ENCODE measurements at places on chromosomes 12 and 14.

GRCh38 chr12:53268630-53269562 is 797 bp downstream of the ESPL1 start:
- no peak for DNase-seq

DNA sequence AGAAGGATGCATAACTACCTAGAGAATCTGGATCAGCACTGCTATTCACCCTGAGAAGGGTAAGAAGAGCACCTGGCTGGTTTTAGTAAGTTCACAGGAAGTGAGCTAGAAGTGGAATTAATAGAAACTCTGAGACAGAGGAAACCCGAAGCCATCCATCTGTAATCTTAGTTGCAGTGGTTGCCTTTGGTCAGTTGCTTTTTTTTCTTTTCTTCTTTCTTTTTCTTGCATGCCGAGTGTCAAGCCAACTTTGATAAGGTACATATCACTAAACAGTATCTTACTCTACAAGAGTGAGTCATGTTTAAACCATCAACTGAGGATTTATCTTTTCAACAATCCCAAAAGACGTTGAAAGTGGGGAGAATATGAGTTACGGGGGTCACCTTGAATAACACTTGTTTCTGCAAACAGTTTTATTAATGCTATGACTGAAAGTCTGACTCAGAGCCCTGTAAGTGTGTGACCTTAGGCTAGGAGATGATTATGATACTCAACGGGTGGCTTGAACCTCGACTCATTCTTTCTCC is 26.7 kb downstream of the C12orf75 start:
- no peak for DNase-seq

DNA sequence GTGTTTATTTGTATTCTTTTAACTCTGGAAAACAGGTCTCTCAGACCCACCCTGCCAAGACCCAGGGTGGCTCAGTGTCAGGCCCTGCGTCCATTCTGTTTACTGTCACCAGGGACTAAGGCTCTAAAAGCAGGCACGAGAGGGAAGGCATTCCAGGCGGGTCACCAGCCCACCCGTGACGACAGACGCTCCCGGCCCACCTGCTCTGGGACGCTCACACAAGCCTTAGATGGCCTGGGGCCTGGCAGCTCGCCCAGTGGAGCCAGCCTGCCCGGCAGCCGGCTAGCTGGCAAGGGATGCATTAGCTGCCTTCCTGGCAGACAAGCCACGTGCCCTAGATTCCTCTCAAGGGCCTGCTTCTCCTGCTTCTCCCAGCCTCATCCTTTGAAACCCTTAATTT is 9.2 kb upstream of the NUAK1 start:
- DNase-seq = no peak

- no peak for DNase-seq
These were observed 3.8 kb downstream of the NDRG2 start for GRCh38 chr14:21020977-21021545.

GRCh38 chr12:19938031-19938430 is 430.3 kb upstream of the PDE3A start:
- no peak for DNase-seq

DNA sequence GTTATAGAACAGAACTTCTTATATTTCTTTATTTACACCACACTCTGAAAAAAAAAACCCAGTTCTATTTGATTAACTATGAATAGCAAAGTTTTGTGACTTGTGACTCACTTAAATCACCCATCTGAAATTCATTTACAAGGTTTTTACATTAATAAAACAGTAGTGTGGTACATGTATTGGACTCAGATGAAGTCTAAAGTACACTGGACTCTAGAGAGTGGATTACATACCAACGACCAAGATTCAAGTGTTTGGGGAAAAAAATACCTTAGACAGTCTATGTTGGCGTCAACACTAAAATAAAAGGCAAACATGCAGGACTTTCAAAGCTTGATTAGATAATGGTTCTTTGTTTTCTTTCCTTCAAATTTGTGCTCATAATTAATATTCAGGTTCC is 85.7 kb downstream of the SLC38A1 start:
- no peak for DNase-seq

DNA sequence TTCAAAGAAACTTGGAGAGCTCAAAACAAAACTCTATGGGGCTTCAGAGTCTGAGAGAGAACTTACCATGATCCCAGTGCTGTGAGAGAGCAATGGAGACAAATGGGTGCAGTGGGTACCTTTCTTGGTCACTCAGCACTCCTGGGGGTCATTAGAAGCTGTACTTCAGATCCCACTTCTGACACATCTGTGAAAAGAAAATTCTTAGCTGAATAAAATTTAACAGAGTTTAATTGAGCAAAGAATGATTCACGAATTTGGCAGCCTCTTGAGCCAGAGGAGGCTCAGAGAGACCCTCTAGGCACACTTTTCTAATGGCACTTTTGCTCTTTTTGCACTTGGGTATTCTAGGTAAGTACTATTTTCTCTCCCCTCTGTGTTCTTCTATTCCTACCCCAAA is 96.8 kb upstream of the SYT10 start:
- DNase-seq = no peak

GRCh38 chr14:93742761-93743160 is 45.5 kb downstream of the PRIMA1 start:
- no peak for DNase-seq

DNA sequence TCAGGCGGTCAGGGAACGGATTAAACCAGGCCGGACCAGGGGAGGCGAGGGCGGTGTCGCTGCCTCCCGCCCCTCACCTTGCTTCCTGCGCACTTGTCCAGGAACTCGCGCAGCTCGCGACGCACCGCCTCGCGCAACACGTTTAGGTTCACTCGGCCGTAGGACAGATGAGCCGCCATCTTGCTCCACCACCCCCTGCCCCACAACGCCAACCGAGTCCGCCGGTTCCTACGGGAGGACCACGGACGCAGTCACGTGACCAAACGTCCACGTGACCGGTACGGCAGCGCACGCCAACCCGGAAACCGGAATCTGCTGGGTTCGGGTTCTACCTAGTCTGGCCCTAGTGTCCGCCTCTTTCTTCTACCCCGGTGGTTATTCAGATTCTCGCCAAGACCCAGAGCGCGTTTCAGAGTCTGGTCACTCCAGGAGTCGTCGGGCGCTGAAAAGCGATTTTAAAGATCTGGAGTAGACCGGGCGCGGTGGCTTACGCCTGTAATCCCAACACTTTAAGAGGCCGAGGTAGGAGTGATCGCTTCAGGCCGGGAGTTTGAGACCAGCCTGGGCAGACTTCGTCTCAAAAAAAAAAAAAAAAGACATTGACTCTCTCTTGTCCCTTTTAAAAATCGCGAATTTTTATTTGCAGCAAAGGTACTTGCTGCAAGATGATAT is at the start of gene VPS33A:
VPS33A (minus strand) TSS at position 265 of the 672 bp plus-strand sequence; CDS start at position 179, 86 bp downstream.
- peak; percentile 78 for DNase-seq

DNA sequence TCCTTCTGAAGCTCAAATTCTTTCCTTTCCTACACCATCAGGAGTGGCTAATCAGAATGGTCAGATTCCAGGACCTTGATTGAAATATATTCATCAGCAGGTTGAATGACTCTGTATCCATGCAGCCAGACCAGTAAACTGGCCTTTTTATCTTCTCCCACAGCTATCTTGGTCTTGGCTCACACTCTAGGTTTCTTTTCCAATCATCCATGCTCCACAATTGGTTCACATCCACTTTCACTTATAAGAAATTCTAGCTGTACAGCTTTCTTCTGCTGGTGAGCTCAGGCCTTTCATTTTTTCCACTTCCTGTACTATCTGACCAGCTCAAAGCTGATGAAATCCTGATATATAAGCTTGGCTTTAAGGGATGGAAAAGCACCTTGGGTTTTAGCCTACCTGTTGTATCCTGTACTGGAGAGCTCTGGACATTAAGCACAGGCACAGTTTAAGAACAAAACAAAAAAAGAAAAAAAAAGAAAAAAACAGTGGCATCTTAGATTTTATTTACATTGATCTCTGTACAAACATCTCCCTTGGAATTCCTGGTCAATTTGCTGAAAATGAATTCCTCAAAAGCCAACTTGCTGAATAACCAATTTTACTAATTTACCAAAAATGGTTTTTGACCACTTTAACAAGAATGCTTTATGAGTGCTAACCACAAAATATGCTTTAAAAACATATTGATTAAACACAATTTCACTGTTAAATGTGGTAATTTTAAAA is 91.6 kb upstream of the PAWR start:
- no peak for DNase-seq

- DNase-seq = no peak
These were observed 63.2 kb upstream of the SLC24A4 start for GRCh38 chr14:92259613-92260357.
